NCI-H1417 (cell line): ENCODE measurements at places on chromosomes 1 and 21.

DNA sequence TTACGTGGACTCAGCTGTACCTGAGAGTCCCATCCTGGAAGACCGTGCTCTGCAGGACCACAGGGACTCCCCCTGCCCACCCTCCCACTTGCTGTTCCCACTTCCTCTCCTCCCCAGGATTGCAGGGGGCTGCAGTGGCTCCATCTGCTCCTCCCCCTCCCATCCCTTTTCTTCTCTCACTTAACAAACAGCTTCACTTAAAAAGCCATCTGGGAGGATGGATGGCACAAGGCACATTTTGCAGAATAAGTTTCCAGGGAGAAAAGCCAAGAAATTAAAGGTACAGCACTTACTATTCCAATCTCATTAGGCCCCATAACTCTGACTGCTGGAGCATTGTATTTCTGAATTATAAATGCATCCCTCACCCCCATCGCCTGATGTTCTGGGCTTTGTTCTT is 458.7 kb downstream of the PTPRU start:
- no peak for DNase-seq

DNA sequence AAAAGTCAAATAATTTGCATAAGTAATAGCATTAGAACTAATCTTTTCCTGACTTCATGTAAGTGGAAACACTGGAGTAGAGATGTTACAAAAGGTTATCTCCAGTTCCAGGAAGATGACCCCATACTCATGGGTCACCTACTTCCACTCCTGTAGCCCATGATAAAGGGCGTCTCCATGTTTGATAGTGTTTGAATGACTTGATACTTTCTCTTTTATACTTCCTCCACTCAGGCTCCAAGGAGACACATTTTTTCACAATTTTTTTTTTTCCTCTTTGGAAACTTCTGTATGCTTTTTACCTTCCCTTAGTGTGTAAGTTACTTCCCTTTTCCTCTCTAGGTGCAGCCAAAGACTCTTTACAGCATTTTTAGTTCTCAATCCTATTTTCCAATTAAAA is 382.1 kb upstream of the B3GALT2 start:
- no peak for DNase-seq

- DNase-seq, result peak; percentile 62
Observed at GRCh38 chr1:65066419-65066765, 81.6 kb upstream of the AK4 start.

DNA sequence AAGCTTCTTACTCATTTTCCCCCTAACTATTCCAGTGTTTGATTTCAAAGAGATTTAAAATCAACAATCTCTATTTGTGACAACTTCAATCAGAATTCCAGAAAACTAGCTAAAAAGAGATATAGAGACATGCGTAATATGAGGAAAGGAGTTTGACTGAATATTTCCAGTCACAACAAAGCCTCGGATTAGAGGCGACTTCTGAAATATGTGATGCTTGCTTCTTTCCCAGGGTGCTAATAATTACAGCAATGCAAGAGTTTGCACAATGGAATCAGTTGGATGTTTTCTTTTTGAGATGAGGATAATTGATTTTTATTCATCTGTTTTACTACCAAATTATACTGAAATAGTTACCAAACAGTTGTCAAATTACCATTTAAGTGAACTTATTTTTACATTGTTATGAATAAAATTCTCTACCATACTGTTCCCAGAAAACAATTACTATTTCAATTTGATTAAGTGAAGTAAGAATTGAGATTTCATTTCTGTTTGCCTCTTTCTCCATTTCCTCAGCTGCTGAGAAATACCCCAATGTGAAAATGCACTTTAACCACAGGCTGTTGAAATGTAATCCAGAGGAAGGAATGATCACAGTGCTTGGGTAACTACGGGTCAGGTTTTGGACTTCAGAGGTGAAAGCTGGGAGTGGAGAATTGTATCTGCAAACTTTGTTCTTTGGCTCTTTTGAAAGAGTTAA is 28.1 kb downstream of the KMO start:
- no peak for DNase-seq

- no peak for DNase-seq
Observed at GRCh38 chr1:91768786-91769725, 116.9 kb downstream of the TGFBR3 start.

DNA sequence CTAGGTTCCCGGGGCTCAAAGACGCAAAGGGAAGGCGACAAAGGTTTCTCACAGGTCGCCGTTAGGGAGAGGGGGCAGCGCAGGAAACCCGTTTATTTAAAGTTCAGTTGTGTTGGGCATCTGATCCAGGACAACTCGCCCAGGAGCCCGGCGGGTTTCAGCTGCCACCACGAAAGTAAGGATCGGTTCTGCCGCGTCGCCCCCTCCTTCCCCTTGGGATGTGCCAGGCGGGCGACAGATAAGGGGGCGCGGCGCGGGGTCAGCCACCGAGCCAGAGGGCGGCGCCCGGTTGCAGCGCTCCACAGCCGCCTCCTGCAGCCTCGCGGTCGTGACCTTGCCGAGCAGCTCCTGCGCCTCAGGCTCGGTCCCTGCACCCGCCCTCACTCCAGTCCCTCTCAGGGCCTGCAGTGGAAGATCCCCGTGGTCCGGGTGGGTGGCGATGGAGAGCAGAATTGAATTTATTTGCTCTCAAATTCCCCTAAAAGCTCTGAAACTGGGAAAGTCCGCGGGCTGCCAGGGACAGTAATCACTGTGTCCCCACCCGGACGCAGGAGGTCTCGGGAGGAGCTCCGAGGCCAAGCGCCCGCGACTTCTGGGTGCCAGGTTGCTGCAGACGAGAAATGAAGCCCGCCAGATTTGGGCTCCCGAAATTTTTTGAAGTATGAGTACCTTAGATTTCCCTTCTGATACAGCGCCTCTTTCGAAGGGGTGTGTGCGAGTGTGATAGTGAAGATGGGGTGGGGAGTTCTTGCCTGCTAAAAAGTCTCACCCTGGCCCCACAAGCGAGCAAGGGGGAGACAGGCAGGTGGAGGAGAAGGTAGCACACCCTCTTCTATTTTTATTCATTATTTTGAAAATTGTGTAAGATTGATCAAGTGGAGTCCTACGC is 28.4 kb upstream of the NFIA start:
- no peak for DNase-seq

- DNase-seq, result no peak
Observed at GRCh38 chr1:165595246-165595938, 35.6 kb upstream of the MGST3 start.

GRCh38 chr21:44596068-44596725 is 3.9 kb upstream of the KRTAP10-6 start:
- DNase-seq, result no peak
